Activated naive CD4-positive, alpha-beta T cell (primary cell): ENCODE measurements at places on chromosomes 1 and 21.

- no peak for DNase-seq
Measured at GRCh38 chr1:50966991-50967390, 3.1 kb upstream of the CDKN2C start.

DNA sequence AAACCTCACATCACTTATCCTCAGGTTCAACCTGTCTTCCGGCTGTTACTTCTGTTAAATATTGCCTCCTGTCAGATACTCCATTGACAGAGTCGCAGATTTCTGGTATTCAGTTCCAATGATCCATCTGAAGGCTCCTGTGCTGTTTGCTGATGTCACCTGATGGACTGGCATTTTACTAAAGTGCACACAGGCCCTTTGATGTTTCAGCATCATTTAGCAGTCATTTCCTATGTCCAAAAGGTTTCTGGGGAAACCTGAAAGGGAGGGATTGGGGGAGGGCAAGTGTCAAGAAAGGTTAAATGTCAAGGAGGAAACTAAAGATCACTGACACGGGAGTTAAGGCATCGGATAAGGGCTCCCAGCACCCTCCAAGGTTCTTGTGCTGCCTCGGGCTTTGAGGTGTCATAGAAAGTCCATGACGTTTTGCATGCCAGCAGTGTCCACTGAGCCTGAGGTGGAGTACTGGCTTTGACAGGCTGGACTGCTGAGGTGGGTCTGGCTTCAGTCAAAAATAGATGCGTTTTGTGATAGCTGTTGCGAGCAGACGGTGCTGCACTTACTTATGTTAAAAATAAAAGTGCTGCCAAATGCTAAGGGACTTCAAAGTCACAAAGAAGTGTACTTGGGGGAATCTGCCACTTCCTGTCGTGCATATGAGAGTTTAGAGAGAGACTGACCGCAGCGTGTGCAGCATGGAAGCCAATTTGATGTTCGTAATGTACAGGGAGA lies 30.8 kb downstream of the XCL2 start:
- no peak for DNase-seq

DNA sequence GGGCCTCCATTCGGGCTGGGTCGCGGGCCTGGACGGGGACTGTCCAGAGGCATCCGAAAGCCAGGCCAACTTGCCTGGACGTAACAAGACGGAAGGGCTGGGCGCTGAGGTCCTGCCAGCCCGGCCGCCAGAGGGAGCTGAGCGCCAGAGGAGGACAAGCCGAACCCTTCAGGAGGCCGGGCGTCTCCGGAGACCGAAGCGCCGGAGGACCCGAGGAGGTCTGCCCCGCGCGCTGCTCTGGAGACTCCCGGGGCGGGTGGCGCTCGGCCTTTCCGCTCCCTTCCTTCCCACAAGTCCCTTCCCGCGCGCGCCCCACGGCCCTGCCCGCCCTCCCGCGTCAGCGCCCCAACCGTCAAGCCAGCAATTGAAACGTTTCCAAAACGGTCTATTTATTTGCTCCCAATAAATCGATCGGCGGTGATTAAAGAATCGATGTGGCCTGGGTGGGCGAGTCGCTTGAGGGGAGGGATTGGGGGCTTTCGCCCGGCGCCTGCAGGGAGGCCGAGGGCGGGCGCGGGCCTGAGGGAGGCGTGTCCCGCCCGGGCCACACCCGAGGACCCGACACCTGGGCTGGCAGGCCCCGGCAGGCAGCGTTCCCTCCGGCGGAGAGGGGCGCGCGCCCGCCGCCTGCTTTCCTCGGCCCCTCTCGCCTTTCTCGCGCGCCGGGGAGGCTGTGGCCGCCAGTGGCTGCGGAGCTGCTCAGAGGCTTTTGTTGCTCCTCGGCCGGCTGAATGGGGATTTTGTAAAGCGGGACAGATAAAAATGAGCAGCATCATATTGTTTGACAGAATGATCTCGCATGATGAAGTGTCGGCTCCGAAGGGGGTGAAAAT lies 5.2 kb upstream of the FOXD3 start:
- peak; percentile 28 for DNase-seq

- no peak for DNase-seq
Measured at GRCh38 chr21:36122977-36123376, 11.9 kb upstream of the CBR3 start.

DNA sequence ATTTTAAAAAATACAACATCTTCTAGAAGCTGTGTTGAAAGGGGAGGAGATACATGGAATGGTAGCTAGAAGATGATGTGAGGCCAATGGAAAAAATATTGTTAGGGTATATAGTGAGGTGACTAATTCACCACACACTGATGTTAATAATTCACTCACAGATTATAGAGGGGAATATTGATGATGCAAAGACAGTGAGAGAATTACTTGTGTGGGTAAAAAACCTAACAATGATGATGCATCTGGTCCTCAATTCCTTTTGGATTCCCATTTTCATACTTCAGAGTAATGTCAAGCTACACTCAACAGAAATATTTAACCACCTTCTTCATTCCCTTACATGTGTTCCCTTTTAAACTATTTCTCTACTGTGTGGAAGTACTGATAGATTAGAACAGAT lies 169.5 kb upstream of the DPYD start:
- DNase-seq: no peak

GRCh38 chr1:200072636-200073285 lies 45.3 kb downstream of the NR5A2 start:
- DNase-seq: no peak

GRCh38 chr1:219782311-219782710 lies 146.0 kb downstream of the SLC30A10 start:
- DNase-seq: no peak

DNA sequence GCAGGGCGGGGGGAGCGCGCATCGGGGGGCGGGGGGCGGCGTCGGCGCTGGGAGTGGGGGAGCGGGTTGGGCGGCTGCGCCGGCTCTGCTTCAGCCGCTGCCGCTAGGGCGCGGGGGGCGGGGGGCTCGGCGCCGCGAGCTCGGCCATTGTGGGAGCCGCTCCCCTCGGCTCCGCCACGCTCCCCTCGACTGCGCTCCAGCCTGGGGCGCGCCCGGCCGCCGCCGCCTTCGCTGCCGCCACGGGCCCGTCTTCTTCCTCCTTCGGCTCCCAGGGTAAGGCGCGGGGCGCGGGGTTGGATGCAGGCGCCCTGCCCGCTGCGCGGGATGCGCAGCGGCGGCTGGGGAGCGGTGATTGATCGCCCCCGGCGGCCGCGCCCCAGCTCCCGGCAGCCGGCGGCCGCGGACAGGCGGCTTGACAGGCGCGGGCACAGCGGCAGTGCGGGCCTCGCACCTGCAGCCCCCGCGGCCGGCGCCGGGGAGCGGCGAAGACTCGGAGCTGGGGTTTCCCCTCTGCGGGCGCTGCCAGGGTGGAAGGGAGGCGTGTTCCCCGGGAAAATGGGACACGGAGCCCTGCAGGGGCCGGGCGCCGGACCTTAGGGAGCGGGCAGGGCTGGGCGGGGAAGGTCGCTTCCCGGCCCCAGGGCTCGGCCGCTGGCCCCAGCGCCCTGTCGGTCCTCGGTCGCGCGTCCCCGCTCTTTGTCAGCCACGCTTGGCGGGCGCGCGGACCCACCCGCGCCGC lies 55.3 kb downstream of the NDUFS5 start:
- DNase-seq: no peak

- DNase-seq: no peak
Measured at GRCh38 chr1:201732351-201732750, 96.6 kb upstream of the IPO9 start.
